ENCODE measurements at places on chromosomes 4 and X.

GRCh38 chr4:3864742-3865721 is 98.8 kb downstream of the ADRA2C start:
- no peak for DNase-seq

DNA sequence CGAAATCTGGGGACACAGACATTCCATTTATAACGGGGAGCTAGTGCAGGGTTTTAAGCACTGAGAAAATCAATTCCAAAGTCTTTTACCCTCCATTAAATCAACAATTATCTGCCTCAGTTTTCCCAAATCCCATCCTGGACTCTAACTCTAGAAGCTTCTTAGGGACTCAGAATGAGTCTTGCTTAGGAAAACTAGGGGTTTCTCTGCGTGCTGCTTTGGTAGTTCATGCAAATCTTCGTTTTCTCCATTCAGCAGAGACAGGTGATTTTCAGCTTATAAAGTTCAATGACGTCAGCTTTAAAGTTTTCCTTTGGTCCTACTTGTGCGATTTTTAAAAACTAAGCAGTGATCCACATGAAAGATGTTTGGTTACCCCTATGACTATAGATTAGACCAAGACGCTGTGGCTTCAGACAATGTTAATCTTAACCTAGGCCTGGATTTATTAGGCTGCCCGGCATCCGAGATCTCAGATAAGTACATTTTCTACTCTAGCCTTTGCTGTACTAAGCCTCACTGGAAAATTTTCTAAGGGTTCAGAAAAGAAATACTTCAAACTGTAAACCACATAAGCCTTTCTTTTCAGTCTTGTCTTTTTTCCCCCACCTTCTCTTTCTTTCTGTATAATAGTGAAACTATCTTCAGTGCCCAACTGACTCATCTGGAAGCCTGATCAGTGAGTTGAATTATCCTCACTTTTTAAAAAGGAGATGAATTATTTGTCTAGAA is 121.4 kb upstream of the GATB start:
- DNase-seq, result no peak

DNA sequence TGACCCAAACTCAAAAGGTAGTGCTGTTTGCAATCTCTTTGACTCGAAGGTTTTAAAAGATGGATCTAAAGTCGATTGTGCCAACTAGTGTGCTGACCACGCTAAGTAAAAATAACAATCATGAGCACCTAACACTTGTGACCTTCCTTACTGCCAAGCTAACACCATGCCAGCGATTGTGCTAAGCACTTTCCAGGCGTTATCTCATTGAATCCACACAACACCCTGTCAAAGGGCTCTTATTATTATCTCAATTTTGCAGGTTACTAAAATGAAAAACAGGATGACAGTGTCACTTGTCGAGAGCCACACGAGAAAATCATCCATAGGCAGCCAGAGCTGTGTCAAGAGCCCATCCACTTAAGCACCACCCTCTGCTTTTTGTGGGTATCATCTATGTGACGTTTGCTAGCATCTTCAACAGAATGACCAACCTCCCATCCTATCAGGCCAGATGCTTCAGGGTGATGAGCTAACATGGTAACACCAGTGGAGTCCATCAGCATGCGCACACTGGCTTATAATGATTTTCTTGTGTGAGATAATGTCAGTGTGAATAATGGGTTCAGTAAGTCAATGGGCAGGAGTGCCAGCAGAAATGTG is 893 bp upstream of the GAB3 start:
- no peak for DNase-seq

- no peak for DNase-seq
Observed at GRCh38 chr4:42953321-42953720, 60.8 kb downstream of the GRXCR1 start.

GRCh38 chrX:47093248-47093647 is 15.0 kb downstream of the RGN start:
- no peak for DNase-seq

DNA sequence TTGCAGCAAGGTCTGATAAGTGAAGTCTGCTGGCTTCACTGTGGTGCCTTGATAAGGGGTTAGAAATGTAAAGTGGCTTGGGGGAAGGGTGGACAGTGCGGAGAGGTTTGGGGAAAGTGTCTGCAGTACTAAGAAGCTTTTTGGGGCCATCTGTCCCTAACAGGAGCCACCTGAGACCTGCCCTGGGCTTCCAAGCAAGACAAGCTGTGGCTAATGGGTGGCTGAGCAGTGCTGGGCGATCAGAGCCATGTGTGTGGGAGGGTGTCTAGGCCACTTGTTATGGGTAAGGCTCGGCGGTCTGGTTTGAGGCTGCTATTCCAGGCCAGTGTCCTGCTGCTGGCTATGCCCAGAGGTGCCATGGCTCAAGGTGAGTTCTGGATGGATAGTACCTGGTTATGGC is 185.4 kb upstream of the MTMR8 start:
- no peak for DNase-seq

Data from NK-92 treated with Interleukin-12 subunit alpha and Interleukin-12 subunit beta, amount 100 ng/mL, for 24 hours (cell line).